ENCODE measurements at places on chromosomes 2 and 18. TPM values are rescaled to one million over a fixed set of nuclear protein-coding genes. Genes with fewer than 3 reads are reported as not detected.
A peak's percentile ranks its signal among the peaks of the same experiment; 100 is the strongest.

The DSC1 gene
- not detected for total RNA-seq

DNA sequence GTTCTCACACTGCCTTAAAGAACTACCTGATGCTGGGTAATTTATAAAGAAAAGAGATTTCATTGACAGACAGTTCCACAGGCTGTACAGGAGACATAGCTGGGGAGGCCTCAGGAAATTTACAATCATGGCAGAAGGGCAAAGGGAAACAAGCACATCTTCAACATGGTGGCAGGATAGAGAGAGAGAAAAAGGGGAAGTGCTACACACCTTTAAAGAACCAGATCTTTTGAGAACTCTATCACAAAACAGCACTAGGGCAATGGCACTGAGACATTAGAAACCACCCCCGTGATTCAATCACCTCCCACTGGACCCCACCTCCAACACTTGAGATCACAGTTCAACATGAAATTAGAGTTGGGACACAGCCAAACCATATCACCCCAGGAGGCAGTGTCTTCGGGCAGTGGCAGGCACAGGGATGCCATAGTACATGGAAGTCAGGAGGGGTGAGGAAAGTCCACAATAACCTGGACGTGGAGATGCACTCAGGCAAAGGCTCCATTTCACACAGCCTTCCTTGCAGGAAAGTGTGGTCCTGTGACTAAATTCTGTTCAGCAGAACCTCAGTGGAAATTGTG is 120.4 kb upstream of the SERPINE2 start:
- no peak for DNase-seq

The CYP27A1 gene
- total RNA-seq, result 0.39 TPM

- no peak for DNase-seq
Observed at GRCh38 chr2:151976945-151977353, 121.9 kb downstream of the CACNB4 start.

DNA sequence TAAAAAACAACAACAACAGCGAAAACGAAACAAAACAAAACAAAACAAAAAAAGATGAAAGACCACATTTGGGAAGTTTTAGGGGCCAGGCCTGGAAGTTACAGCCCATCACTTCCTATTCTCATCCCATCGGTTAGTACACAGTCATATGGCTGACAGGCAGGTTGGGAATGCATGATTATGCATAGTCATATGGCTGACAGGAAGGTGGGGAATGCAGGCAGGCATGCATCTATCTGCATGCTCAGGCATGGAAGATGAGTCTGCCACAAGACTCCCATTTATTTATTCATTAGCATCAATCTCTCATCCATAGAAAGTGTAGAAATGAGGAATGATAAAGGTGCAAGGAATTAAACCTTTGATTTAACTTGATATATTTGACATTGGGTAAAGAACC is 325.3 kb upstream of the MEX3C start:
- no peak for DNase-seq

GRCh38 chr2:110877031-110877827 is 144.9 kb downstream of the ACOXL start:
- no peak for DNase-seq

The MARCO gene
- not detected for total RNA-seq

DNA sequence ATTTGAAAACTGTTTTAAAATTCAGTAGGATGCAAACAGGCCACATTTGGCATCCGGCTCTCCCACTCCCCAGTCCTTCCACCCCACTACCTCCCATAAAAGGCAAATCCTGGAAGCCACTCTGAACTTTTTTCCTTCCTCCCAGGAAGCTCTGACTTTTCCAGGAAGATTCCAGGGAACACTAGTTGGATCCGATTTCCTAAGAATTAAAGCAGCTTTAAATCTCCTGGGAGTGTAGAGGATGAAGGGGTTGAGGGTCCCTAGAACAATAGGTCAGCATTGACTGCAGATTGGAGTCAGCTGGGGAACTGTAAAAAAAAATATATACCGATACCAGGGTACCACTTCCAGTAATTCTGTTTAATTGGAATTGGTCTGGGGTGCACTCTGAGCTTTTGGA is 76.9 kb downstream of the CRIM1 start:
- no peak for DNase-seq

The TMEM198 gene
- 0.39 TPM for total RNA-seq

GRCh38 chr2:2635025-2635528 is 304.0 kb upstream of the MYT1L start:
- no peak for DNase-seq

GRCh38 chr18:75455249-75456198 is 28.0 kb upstream of the SMIM21 start:
- no peak for DNase-seq

GRCh38 chr2:182933629-182934028 is 67.2 kb upstream of the FRZB start:
- DNase-seq, result no peak

DNA sequence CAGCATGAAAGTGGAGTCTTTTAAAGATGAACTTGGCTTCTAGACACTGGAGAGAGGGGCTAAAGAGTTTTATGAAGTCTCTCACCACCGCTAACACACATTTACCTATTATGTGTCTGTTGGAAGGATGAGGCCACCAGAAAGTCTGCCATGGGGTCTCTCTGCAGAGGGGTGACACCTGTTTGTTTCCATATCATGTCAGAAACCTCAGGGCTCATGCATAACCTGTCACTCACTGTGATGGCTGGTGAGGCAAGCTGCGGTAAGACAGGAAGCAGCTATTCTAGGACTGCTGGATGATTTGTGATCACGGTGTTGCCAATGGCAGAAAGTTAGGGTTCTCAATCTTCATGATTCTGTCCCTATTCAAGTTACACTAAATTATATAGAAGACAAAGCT is 60.8 kb upstream of the DNMT3A start:
- DNase-seq, result peak; percentile 50

GRCh38 chr2:224849264-224849663 is 133.1 kb upstream of the CCDC195 start:
- no peak for DNase-seq

The CCDC68 gene
- 0.34 TPM for total RNA-seq

DNA sequence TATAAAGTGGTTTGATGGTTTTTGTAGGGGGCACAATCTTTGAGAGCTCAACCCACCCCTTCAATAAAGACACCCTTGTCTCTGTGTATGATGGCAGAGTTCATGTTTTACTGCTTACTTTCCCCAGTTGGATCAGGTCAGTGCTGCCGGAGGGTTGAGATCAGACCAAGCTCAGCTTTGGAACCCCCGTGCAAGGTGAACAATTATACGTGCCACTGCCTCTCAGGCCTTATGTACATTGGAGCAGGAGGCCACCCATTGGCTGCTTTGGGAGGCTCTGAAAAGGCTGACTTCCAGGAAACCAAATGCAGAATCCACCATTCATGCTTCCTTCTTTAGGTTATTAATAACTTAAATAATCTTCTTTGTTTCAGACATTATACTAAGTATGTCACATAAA is 103.4 kb upstream of the EPAS1 start:
- no peak for DNase-seq

GRCh38 chr2:68089961-68090360 is 27.2 kb upstream of the C1D start:
- DNase-seq, result no peak

GRCh38 chr2:74576863-74577229 is 22.3 kb downstream of the DOK1 start:
- peak; percentile 41 for DNase-seq

The POLE4 gene
- 53.3 TPM for total RNA-seq

- DNase-seq, result no peak
Observed at GRCh38 chr2:3500326-3500899, 18.9 kb downstream of the ADI1 start.

The CROCC2 gene
- not detected for total RNA-seq

The GPR35 gene
- 1.8 TPM for total RNA-seq
